Stimulated activated CD4-positive, alpha-beta T cell treated with anti-CD3 and anti-CD28 coated beads, Interleukin-4, amount 100 ng/mL, for 24 hours (primary cell): ENCODE measurements at places on chromosomes 1 and 21.

GRCh38 chr1:28865997-28866650 is 48.2 kb upstream of the EPB41 start:
- DNase-seq: no peak

DNA sequence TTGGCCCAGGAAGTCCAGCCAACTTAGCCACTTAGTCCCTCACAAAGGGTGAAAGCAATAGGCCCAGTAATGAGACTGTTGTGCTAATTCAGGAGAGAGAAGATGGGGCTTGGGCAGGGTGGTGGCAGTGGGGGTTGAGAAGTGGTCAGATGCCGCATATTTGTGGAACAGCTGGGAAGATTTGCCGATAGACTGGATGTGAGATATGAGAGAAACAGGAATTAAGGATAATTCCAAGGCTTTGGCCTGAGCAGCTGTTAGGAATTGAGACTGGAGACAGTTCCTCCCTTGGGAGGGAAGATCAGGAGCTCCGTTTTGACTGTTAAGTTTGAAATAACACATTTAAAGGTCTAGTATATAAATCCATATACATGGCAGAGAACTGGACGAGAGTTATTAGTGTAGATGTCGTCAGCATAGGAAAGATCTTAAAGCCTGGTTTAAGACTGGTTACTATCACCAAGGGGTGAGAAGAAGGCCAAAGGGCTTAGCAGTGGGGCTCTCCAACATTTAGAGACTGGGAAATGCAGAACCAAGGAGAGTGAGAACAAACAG is 323.7 kb upstream of the FAM78B start:
- no peak for DNase-seq

GRCh38 chr1:156433602-156434001 is 64.6 kb downstream of the RHBG start:
- DNase-seq: no peak

- DNase-seq: no peak
Observed at GRCh38 chr1:85884372-85885035, 176.3 kb upstream of the ZNHIT6 start.

DNA sequence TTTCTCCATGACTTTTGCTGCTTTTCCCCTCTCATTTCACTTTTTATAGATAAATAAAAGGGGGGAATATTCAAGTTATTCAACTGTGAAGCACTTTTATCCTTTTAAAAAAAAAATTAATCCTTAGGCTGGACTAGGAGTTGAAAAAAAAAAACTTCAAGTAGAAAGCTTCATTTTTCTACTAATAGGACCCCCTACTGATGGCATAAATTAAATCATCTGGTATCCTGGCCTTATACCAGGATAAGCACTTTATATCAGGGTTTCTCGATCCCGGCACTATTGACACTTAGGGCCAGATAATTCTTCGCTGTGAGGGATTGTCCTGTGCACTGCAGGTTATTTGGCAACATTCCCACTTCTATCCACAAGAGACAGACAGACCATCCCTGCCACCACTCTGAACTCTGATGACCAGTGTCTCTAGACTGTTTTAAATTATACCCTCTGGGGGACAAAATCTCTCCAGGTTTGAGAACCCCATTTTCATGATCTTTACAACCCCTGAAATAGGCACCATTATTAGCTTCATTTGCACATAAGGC is 17.6 kb downstream of the USP33 start:
- no peak for DNase-seq

DNA sequence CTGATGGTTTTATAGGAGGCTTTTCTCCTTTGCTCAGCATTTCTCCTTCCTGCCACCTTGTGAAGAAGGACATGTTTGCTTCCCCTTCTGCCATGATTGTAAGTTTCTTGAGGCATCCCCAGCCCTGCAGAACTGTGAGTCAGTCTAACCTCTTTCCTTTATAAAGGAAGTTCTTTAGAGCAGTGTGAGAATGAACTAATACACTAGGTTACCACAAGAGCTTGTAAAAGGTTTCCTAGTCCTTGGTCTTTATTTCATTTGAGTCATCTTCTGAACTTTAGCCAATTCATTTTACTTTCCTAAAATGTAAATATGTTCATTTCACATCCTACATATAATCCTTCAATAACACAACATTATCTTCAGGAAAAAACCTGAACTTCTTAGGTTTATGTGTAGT is 365.3 kb downstream of the HHIPL2 start:
- DNase-seq: no peak

DNA sequence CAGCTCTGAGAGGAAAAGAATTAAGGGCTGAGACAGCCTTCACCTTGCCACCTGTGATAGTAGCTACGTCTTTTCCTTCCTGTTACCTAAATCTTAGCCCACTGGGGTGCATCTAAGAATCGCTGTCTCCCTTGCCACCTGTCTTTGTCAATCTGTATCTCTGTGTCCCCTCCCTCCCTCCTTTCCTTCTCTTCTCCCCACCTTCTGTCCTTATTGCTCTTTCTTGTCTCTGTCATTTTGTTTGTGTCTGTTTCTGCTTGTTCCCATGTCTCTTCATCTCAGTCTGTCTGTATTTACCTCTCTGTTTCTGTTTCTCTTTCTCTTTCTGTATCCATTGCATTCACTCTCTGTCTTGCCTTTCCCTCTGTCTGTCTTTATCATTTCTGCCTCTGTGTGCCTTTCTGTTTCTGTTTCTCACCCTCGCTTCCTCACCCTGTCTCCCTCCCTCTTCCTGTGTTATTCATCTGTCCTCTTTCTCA is 30.2 kb downstream of the SLC22A15 start:
- no peak for DNase-seq

DNA sequence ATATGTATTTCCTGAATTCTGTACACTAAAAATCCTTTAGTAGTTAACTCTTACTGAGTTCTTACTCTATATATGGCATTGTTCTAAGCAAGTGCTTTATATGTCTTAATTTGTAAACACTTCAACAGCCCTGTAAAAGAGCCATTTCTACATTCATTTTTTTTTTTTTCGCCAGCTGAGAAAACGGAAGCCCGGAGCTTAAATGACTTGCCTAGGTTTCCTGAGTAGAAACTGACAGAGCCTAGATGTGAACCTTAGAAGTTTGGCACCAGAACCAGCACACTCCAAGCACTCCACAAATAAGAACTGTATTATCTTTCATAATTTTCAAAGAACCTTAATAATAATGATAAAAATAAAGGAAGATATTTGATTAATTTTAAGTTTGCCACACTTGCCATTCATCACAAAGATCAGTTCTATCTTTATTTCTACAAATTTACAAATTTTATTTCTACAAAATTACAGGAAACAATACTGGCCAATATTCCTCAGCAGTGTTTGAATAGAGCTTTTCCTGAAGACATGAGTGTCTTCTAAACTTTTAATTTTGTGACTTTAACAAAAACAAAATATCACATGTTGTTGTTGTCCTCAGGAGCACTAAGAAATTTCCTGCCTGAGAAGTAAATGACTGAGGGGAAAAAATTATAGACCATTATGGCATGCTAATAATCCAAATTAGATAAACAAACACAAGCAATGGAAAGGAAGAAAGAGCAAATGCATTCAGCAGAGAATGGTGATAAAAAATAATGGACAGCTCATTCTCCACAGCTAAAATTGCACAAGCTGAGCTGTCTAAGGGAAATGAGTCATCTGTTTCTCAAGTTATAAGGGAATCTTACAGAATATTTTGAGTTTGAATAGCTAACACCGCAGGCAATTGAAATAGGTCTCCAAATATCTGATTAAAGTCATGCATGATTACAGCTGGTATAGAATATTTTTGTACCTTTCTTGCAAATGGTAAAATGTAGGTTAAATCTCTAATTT is 71.2 kb downstream of the DPYD start:
- DNase-seq: no peak

DNA sequence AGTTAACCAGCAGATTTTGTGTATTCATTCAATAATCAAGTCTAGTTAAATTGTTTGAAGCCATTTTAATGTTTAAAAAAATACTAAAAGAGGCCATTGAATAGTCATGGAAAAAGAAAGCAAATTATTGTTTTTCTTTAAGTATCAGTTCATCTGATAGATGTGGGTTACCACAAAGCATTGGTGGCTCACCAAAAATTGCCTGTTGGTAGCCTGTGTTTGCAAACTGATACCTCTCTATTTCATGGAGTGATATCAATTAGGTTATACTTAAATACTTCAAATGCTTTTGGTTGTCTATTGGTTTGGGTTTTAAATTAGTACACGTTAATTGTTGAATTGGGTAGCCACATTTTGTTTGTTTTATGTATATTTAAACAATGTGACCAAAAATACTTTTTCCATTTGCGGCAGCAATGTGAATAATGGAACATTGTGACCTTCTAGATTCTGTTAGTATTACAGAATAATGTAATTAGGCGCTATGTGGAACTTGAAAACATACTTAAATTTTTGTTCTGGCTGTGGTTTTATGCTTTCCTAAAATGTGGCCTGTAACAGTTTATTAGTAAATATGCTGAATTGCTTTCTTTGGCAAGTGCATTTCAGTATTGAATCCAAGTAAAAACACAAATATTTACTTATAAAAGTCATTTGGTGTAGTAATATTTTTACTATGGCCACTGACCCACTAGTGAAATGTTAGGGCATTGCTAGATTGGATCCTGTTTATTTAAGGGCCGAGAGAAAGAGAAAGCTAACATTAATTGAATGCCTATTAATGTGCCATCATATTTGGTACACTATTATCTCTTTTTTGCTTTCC is 37.1 kb upstream of the NBL1 start:
- DNase-seq: peak; percentile 57

DNA sequence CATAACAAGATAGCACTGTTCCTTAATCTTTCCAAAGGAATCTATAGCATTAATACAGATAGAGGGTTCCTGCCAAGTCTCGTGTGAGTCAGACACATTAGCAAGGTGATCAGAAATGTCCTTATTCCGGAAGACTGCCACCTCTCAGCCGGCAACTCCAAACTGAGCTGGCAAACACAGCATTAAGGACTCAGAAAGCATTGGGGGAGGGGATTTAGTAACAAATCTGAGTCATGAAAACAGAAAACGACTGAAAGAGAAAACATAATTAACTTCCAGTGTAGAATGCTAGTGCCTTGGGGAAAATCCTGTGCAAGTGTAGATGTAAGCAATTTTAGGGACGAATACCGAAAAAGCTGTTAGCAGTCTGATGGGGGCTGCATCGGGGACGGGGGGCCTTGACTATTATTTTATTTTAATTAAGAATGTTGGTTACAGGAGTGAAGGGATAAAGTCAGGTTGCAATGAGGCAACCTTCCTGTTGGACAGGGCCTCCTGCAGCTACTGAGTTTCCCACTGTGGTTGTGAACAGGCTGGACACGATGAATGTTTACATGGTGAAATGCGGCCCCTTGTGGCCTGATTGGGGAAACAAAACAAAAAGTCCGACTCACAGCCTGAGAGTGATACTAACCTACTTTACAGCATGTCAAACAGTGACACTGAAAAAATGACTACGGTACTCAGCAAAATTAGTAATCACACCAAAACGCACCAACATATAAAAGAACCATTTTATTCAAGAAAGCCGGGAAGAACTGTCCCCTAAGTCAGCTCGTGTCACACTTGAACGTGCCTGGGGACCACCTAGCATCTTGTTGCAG is 20.7 kb downstream of the MIS18A start:
- peak; percentile 39 for DNase-seq

DNA sequence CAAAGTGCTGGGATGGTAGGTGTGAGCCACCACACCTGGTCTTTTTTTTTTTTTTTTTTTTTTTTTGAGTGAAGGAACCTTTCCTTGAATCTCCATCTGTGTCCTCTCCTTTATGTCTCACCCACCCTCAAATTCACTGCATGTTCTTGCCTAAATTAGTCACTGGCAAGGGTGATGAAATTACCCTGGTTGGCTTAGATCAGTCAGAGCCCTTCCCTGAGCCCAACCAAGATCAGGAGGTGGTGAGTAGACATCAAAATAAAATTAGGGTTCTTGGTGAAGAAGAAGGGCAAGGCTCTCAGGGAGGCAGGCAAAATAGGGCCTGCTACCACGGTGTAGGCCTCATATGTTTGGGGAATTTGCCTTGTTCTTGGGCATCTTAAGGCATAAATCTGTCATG is 5.3 kb upstream of the TNN start:
- no peak for DNase-seq

DNA sequence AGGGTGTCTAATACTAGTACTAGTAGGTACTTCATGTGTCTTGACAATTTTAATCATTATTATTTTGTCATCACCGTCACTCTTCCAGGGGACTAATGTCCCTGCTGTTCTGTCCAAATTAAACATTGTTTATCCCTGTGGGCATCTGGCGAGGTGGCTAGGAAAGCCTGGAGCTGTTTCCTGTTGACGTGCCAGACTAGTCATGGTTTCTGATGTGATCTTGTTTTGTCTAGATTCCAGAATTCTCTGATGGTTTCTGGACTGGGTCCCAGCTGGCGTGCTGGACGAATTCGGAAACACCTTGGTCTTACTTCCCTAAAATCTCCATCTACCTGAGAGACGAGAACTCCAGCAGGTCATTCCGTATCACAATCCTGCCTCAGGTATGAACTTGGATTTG is 66.1 kb upstream of the FAM3B start:
- DNase-seq: no peak

DNA sequence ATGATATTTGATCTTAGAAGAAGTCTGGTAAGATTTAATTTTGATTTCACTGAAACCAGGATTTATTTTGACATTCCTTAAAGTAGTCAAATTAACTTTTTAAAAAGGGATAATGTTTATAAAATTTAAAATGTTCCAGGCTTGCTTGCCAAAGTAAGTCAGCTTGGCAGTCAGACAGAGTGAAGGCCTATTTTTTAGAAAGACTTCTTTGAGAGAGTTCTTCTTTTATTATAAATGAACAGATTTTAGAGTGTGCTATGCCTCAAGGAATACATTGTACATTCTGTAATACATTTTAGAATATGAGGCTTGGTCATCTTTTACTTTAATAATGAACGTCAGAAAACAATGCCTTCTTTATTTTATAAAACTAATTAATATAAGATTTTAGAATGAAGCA is 138.7 kb downstream of the DISP1 start:
- no peak for DNase-seq

DNA sequence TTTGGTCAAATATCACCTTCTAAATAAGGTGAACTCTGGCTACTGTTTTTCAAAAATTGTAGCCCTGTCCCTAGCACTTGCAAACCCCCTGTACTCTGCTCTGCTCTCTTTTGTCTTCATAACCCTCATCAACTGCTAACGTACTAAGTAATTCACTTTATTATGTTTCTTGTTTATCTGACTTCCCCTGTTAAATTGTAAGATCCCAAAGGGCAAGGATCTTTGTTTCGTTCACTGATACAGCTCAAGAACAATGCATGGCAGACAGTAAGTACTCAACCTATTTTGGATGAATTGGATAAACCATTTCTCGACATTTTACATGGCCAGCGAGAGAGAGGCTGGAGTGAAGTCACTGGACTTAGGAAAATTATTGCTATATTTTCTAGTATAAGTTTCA is 46.9 kb downstream of the ATP5PF start:
- DNase-seq: no peak

- no peak for DNase-seq
Observed at GRCh38 chr1:117584181-117584580, 21.7 kb upstream of the TENT5C start.

GRCh38 chr1:159315381-159315780 is 13.2 kb downstream of the FCER1A start:
- DNase-seq: no peak

GRCh38 chr1:25517476-25518394 is 25.7 kb upstream of the LDLRAP1 start:
- no peak for DNase-seq

- DNase-seq: no peak
Observed at GRCh38 chr1:182533896-182534295, 55.2 kb downstream of the RNASEL start.
